ENCODE measurements at places on chromosomes 4 and X.

DNA sequence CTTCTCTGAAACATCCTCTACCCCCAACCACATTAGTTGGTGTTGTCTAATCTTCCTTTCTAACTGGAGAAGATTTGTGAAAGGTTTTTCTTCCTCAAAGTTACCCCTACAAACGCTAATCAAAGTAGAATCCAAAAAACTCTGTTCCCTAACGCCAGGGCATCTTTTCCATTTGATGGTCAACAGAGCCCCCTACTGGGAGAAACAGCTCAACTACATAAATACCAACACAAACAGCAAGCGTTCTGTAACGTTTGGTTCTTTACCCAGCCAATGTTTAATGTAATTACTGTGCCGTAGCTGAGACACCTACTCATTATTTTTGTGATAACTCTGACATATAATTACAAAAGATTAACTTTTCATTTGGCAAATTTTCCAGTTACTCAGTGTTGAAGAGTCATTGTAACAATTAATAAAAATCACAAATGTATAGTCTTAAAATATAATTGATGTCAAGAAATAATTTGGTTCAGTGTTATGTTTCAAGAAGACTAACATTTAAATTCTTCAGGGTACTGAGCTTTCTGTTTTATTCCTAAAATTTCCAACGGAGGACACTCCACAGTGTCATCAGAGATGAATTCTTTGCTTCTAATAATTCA is 94.9 kb upstream of the TBC1D9 start:
- DNase-seq = peak; percentile 27

DNA sequence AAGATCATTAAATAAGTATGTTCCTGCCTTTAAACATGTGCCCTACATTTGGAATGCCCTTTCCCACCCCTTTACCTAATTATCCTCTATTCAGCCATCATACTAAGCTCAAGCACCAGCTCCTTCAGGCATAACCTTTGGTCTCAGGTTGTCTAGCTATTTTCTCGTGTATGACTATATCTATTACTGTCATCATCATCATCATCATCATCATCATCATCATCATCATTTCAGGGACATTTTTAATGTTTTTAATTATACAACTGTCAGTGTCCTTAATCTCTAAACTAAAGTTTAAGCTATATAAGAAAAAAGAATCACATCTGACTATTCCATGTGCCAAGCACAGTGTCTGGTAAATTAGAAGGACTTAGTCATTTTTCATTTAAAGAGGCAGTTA is 214.6 kb upstream of the CTSO start:
- DNase-seq = no peak

- no peak for DNase-seq
These were observed 327.5 kb downstream of the BMPR1B start for GRCh38 chr4:95085124-95085833.

GRCh38 chr4:85496126-85496849 is 21.3 kb downstream of the ARHGAP24 start:
- DNase-seq = no peak

DNA sequence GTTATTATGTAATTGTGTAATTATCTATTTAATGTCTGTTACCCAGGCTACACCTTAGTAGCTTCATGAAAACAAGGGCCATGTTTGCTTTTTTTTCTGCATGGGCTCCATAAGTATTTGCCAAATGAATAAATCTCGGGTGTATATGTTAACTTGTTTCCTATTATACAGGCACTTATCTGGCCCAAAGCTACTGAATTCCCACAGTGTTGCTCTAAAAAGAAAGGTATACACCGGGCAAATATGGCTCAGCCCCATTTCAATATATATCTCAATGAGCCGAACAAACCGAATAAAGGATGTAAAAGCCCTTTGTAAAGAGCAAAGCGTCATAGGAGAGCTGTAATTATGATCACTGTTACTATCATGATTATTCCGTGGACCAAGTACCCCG is 767 bp downstream of the PAQR3 start:
- no peak for DNase-seq

- DNase-seq = no peak
These were observed 73.8 kb upstream of the PHOX2B start for GRCh38 chr4:41822325-41822724.
